ENCODE measurements at places on chromosomes 1 and 21. TPM values are rescaled to one million over a fixed set of nuclear protein-coding genes. Genes with fewer than 3 reads are reported as not detected.

NR1I3 gene
- total RNA-seq: not detected

GLUL gene
- total RNA-seq: 5,385 TPM

SERTAD4 gene
- total RNA-seq: 0.41 TPM

MT1HL1 gene
- total RNA-seq: not detected

RHD gene
- 0.40 TPM for total RNA-seq

HUNK gene
- 0.13 TPM for total RNA-seq

TIE1 gene
- total RNA-seq: 21.8 TPM

PTCH2 gene
- 0.10 TPM for total RNA-seq

GLIS1 gene
- not detected for total RNA-seq

MYBPH gene
- 7.4 TPM for total RNA-seq

IQCC gene
- total RNA-seq: 0.82 TPM

PIGM gene
- total RNA-seq: 0.73 TPM

CRP gene
- 26.7 TPM for total RNA-seq

HMGCS2 gene
- 9.2 TPM for total RNA-seq

MSH4 gene
- total RNA-seq: 2.2 TPM

LRRIQ3 gene
- total RNA-seq: 0.56 TPM

CCDC181 gene
- 1.2 TPM for total RNA-seq
